Brain pericyte (primary cell): ENCODE measurements at places on chromosomes 5 and 9.
A peak's percentile ranks its signal among the peaks of the same experiment; 100 is the strongest.

DNA sequence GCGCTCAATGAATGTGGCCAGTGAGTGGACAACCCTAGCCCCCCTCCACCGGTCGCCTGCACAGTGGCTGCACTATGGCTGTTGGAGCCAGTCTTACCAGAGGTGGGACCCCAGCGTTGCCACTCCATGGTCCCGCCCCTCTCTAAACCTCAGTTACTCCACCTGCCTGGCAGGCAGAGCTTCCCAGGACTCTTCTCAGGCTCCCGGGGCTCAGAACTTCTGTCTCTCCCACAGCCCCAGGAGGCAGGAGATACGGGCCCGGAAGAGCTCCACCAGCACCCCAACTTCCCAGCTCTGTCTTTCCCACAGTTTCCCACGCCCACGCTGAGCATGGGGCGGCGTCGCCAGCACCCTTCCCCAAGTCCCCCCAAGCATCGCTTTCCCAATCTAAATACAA, 975 bp downstream of the RASGEF1C start:
- DNase-seq = no peak

- DNase-seq = no peak
Measured at GRCh38 chr5:11398728-11399127, 505.5 kb downstream of the CTNND2 start.

DNA sequence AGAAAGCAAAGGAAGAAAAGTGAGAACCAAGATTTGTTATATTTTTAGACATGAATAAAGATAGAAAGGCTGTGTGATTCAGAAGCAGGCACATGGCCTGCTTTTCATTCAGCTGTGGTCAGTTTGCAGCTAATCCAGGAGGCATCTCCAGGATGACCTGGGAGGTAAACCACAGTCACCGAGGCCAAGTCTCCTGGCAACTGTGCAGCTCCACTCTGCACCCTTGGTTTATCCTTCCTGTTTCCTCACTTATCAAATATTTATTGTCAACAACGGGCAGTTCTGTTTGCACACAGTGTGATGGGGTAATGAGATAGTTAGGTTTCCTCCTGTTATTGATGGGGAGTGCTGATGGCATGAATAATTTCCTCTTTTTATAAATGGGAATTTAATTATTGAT, 243.0 kb downstream of the PSAT1 start:
- no peak for DNase-seq

DNA sequence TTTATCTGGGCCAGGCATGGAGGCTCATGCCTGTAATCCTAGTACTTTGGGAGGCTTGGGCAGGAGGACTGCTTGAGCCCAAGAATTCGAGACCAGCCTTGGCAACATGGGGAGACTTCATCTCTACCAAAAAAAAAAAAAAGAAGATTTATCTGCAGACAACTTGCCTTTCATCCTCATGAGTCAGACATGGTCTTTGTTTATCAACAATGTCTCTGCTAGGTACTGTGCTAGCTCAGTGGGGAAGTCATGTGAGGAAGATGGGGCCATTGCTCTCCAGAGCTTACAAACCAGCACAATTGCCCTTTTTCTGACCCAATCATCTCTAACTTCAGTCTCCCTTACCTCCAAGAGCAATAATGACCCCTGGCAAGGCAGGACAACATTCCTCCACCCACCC, 1.6 kb downstream of the URM1 start:
- no peak for DNase-seq

- DNase-seq = no peak
Measured at GRCh38 chr5:25448190-25448621, 803.4 kb upstream of the CDH10 start.

DNA sequence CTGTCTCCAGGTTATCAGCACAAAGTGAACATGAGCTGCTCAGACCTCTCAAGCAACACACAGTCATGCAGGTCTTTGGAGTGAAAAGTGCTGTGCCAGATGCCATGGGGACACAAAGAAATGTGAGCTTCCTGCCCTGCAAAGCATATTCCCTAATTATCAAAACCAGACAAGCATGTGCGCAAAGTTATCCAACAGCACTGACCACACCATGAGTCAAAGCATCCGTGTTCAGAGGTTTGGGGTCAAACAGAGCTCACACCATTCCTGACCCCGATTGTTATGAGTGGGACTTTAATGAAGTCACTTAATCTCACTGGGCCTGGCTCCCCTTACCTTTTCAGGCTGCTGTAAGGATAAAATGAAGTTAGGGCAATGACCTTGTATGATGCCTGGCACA, 138.5 kb downstream of the SLIT3 start:
- no peak for DNase-seq

DNA sequence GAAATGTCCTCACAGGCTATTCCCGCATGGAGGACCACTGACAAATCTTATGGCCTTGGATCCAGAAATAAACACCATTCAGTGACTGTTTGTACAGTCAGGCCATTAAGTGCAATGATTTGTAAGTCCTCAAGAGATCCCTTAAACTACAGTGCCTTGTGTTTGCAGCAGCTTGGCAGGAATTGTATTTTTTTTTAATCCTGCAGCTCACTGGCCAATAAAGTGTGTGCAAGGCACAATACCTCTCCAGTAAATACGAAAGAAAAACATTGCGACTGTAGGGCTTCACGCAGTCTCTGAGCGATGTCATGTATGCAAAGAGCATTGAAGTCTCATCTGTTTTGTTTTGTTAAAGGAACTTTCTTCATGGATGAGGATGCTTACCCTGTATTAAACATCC, 74.2 kb upstream of the TUSC1 start:
- no peak for DNase-seq

DNA sequence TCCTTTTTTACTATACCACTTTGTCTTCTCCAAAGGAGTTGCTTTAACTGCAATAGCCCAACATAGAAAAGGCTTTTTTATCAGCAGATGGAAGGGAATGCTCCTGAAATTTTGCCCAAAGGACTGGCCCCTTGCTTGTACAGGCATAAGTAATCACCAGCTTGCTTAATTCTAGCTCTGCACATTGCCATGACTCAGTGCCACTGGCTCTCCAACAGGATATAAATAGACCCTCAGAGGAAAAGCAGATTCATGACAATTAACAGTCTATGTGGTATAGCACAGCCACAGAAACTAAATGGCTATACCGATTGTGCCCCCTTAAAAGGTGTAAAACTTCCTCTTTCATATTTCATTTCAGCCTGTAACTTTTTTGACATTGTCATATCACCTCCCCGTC, 227.0 kb downstream of the ZNF608 start:
- DNase-seq = no peak

DNA sequence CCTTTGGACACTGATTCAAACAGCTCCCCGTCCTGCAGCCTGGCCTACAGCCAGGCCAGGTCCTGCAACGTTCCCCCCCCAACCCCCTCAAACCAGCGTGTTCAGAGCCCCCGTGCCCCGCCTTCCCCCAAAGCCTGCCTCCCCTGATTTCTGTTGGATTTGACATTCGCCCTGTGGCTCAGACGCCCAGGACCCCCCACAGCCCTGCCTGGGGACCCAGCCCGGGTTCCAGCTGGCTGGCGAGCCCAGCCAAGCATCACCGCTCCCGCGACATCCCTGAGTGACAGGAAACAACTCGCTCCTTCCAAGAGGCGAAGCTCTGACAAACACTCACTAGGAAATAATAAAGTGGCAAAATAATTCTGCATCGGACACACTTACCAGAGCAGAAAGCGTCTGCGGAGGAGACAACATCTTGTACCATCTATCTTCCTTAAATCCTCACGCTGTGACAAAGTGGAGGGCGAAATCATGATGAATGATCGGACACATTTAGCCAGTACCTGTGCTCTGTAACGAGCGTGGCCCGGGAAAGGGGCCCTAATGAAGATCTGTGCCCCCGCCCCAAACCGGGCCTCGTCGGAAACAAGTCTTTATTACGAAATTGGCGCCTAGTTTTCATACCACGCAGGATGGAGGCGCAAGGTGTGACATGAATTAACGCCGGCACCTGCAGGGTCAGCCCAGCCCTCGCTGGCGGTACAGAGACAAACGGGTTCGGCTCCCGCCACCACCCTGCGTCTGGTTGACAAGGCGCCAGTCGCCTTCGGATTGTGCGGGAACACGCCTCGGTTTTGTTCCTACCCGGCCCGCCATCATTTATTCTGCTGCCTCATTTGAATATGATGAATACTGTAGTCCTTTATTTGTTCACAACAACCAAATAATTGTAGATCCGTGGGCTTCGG, 91.0 kb upstream of the MVB12B start:
- no peak for DNase-seq

- no peak for DNase-seq
Measured at GRCh38 chr5:126402621-126403555, 20.3 kb upstream of the GRAMD2B start.

DNA sequence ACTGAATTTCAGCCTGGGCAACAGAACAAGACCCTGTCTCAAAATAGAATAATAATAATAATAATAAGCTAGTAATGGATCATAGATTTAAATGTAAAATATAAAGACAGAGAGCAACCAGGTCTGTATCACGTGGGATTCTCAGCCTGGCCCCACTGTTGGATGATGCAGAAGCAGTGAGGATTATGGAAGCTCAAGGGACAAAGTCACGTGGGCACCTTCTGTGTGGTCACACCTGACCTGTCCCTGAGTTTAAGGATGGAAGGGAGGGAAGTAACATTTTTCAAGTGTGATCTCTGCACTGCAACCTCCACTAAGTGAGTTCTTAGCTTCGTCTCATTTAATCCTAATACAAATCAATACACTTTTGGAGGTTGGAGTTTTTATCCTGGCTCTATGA, 212.5 kb upstream of the IER5L start:
- DNase-seq = no peak

DNA sequence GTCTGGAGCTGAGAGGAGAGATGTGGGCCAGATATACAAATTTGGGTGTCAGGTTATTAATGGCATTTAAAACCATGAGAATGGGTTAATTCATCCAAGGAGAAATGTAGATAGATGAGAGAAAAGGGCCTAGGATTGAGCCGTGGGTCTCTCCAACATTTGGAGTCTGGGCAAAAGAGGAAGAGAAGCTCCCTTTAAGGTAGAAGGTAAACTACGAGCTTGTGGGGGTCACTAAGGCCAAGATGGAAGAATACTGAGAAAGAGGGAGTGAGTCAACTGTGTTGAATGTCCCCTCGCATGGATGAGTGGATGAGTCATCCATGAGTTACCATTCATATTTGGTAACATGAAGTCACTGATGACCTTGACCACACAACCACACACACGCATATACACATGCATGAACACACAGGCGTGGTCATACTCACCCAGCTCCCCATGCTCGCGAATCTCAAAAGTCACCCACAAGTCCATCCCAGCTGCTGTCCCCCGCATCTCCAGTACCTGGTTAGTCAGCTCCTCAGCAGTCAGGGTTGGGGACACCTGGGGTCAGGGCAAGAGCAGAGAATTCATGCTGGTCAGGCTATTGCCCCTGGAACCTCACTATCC, 6.8 kb upstream of the FCHSD1 start:
- no peak for DNase-seq

- no peak for DNase-seq
Measured at GRCh38 chr5:164002214-164002613, 496.8 kb downstream of the MAT2B start.

- peak; percentile 33 for DNase-seq
Measured at GRCh38 chr5:159444441-159445082, 114.3 kb upstream of the IL12B start.

DNA sequence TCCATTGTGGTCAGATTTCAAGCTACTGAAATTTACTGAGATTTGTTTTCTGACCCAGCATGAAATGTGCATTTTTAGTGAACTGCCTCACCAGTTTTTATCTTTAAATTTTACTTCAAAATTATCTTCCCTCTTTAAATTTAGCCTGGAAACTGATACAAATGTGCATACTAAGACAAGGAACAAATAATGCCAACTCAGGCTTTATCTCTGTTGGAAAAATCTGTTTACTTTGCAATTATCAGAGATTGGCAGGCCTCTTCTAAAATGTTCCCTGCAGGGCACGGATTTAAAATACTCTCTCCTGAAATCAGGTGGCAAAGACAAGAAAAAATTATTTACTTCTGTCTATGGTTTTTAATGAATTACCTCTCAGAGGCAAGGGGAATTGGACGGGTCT, 151.0 kb upstream of the PTCH1 start:
- no peak for DNase-seq

- no peak for DNase-seq
Measured at GRCh38 chr9:131574730-131575640, 29.7 kb downstream of the PRRT1B start.

DNA sequence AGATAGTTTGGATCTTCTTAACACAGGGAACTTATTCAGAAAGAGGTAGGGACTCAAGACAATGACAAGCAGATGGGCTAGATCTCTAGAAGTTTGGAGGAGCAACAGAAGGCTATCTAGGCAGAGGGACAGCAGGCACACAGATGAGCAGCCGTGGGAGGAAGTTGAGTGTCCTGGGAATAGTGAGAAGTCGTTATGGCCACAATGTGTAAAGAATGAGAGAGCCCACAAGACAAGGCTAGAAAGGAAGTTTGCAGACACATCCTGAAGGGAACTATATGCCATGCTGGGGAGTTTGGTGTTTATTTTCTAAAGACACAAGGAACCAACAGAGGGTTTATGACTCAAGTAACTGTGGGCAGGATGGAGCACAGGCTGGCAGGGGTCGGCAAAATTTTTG, 160.6 kb downstream of the PALM2AKAP2 start:
- DNase-seq = no peak

- no peak for DNase-seq
Measured at GRCh38 chr9:96858670-96859069, 4.4 kb upstream of the ZNF782 start.

- DNase-seq = no peak
Measured at GRCh38 chr5:132180134-132180745, 47.4 kb downstream of the P4HA2 start.

GRCh38 chr9:98256756-98257155, 1.3 kb upstream of the TBC1D2 start:
- no peak for DNase-seq

GRCh38 chr5:140381972-140382371, 19.7 kb upstream of the ANKHD1 start:
- no peak for DNase-seq

- no peak for DNase-seq
Measured at GRCh38 chr5:123921193-123921592, 409.2 kb downstream of the CSNK1G3 start.

DNA sequence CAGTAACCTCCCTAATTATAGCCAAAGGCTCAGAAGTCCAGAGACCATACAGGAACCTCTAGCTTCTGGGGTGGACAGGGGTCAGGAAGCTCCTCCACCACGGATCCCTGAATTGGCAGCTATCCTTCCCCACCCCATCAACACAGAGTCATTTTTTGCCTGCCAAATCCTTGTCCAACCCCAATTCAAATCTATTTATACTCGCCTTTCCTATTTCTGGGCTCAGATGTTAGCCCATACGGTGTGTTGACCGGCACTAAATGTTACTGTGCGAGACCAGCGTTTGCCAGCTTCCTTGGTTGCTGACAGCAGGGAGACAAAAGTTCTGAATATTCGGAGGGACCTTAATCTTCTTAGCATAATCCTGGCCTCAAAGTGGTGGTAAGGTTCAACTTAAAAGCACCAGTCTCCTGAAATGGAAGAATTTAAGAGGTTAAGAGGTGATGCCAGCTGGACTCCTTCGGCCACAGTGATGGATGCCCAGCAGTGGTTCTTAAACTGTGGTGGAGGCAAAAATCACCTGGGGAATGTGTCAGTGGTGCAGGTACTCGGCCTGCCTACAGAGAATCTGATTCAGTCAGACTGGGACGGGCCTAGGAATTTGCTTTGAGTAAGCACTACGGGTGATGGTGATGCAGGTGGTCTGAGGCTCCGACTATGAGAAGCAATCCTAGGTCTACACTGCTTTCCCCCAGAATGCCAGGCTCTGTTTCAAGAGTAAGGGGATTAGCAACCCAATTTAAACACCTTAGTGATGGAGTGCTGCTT, 204.8 kb upstream of the MEF2C start:
- no peak for DNase-seq

- no peak for DNase-seq
Measured at GRCh38 chr5:164727012-164727411, 1221.6 kb downstream of the MAT2B start.
